ENCODE measurements at places on chromosomes 3 and 15.

- no peak for DNase-seq
Measured at GRCh38 chr3:129087138-129087702, 26.6 kb downstream of the GP9 start.

- no peak for DNase-seq
Measured at GRCh38 chr15:63797901-63798300, 35.8 kb downstream of the HERC1 start.

GRCh38 chr3:122102191-122102935 is 47.2 kb downstream of the CD86 start:
- DNase-seq, result no peak

- no peak for DNase-seq
Measured at GRCh38 chr3:14988988-14989394, 41.6 kb downstream of the NR2C2 start.

DNA sequence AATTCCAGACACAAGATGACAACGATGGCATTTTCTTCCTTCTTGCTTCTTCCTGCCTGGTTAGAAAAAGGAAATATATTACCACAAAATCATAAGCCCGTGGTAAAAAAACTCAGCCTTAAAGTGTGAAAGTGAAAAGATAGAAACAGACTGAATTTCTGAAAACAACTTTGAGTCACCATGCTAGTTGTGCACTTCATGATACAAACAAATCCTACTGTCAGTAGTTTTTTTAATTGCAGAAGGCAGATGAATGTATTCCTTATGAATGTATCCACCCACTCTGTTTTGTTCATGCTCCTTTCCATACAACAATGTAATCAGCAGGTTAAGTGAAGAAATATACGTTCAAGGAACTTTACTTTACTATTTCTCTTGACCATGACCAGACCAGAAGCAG is 1144.7 kb downstream of the OTOL1 start:
- DNase-seq, result no peak

DNA sequence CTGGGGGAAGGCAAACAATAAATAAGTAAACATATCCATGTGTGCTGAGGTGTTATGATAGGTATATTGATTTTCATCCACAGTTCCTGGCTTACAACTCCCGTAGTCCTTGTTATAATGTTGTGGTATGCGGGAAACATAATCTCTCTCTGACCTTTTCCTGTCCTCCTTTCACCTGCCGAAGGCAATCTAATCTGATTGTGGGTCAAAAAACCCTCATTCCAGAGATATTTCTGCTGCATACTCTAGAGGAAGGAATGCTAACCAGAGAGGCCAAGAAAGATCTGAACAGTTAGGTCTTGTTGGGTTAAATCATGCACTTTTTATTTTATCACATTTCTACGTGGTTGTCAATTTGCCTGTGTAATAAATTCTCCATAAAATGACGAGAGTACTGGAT is 383.6 kb upstream of the SEMA6D start:
- DNase-seq, result no peak

- DNase-seq, result no peak
Measured at GRCh38 chr3:19898721-19899120, 35.3 kb downstream of the EFHB start.

DNA sequence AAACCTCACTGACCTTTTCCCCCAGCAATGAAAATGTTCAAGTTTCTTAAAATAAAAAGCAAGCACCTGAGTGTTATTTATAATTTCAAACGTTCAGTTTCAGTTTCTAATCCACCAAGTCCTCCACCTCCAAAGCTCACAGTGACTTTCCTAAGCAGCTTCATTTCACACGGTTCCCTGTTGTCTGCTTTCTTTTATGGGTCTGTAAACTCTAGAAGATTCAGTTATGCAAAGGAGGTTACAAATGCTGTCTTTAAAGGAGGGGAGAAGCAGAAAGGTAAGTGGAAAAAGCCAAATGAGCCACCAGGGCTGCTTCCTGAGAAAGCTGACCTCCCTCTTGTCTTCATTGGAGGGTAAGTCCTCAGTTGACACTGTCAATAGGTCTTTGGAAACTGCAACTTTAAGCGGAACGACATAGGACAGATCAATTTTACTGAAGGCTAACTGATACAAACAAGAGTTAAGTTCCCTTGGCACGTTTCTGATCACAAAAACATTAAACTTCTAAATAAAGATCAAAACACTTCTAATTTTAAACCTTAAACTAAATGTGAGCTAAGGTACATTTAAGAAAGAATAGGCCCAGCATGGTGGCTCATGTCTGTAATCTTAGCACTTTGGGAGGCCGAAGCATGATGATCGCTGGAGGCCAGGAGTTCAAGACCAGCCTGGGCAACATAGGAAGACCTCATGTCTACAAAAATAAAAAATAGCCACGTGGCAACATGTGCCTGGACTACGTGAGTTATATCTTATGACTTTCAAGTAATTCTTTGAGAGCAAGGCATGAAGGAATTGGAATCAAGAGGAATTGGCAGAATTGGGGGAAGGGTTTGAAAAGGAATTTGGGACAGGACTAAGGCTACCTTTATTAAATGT is 151.9 kb upstream of the UBE2E1 start:
- no peak for DNase-seq

GRCh38 chr3:115186351-115187148 is 39.5 kb upstream of the ZBTB20 start:
- DNase-seq, result no peak

DNA sequence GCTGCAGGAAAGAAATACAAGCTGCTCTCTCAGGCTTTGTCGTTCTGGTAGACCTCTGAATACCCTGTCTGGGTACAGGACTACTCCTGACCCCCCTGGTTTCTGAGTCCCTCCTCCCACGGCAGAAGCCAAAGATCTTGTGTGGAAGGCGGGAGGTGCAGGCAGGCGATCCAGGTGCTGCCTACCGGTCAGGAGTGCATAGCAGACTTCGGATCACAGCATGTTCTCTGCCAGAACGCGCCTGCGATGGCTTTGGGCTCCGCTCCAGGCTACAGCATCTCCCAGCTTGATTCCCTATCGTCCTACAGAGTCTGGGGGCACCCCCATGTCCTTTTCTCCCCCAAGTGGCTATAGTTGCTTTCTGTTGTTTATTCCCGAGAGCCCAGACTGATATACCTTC is 2.5 kb upstream of the CFAP100 start:
- no peak for DNase-seq

- no peak for DNase-seq
Measured at GRCh38 chr15:54722342-54722986, 474.3 kb downstream of the RSL24D1 start.

DNA sequence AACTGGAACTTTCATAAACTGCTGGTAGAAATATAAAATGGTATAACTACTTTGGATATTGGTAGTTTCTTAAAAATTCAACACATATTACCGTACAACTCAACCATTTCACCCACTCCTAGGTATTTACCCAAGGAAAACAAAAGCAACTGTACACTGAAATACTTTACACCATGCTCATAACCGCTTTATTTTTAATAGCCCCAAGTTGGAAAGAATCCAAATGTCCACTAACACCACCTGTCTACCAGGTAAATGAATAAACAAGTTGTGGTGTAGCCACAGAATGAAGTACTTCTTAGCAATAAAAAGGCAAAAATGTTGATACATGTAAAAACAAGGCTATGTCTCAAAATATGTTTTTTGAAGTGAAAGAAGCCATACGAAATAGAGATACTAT is 215.9 kb upstream of the PEX5L start:
- no peak for DNase-seq

DNA sequence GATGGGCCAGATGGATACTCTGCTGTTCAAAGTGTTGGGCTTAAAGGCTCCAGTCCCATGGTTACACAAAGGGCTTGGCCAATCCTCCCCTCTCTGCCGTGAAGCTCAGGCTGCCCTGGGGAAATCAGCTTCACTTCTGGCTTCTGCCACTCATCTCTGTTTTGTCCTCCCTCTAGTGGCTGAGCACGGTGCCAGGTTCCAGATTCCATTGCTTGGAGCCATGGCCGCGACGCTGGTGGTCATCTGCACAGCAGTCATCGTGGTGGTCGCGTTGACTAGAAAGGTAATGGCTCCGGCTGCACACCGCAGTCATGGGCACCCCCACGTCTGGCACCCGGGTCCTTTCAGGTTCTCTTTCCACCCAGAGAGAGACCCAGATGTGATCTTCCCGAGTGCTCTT is 5.6 kb downstream of the TIGIT start:
- no peak for DNase-seq

DNA sequence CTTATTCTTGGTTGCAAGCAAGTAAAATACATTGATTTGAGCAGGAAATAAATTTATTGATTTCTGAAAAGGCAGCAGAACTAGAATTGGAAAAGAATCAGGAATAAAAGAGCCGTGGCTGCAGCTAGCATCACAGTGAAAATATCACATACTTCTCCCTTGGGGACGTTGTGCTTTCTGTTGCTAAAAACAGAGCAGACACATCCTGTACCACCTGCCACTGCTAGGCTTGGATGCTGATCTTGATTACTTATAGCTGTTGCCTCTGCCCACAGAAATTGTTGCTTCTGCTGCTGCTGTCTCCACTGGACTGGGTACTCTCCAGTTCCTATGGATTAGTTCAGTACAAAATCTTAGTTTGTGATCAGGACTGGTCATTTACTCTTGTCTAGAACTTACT is 283.8 kb downstream of the C3orf38 start:
- no peak for DNase-seq

- DNase-seq, result no peak
Measured at GRCh38 chr3:143902210-143902609, 53.9 kb upstream of the SLC9A9 start.

GRCh38 chr3:100702082-100702979 is 7.0 kb upstream of the TFG start:
- DNase-seq, result no peak

- DNase-seq, result peak; percentile 34
Measured at GRCh38 chr3:149512073-149512782, 37.7 kb downstream of the TM4SF4 start.

- no peak for DNase-seq
Measured at GRCh38 chr3:70916375-70917055, 604.1 kb upstream of the MDFIC2 start.

- no peak for DNase-seq
Measured at GRCh38 chr3:179076243-179077027, 4.8 kb upstream of the ZMAT3 start.

DNA sequence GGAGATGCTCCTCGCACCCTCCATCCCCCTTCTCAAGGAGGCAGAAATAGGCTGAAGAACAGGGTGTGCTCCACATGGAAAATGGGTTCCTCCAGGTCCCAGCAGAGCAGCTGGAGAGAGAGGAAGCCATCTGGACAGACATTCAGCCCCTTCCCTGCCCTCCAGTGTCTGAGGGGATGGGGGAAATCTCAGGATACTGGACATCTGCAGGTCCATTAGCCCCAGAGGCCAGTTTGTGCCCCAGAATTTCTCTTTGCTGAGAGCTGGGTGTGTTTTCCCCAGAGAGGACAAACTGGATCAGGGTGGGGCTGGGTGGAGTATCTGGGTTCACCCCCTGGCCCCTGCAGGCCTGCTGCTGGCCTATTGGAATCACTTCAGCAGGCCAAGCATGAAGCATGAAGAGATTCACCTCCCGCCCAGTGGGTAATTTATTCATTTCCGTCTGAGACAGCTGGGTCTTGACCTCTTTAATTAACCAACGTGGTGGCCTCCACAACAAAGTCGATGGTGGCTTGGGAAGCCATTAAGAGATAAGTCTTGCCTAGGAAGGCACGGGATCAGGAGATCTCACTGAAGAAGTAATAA is 4.6 kb downstream of the FAM3D start:
- no peak for DNase-seq

- DNase-seq, result peak; percentile 93
Measured at GRCh38 chr3:128726023-128727016, at the start of gene RAB7A. TSS of gene RAB7A (plus strand) at chr3:128726183. CDS start at chr3:128795368, 69,185 bp downstream.

- no peak for DNase-seq
Measured at GRCh38 chr3:187447737-187448136, 79.6 kb downstream of the RTP4 start.

DNA sequence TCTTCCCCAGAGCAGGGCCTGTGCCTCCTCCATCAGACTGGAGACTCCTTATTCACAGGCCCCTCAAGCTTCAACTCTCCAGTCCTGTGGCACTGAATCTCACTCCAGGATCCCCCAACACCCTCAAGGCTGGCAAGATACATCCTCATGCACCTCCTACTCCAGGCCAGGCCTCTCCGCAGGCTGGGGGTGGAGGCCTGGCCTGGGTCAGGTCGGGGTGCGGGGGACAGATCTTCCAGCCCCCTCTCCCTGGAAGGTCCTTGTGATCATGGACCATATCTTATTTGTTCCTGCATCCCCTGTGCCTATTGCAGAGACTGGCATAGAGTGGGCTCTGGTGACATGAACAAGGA is 147.3 kb downstream of the SMAD6 start:
- no peak for DNase-seq

DNA sequence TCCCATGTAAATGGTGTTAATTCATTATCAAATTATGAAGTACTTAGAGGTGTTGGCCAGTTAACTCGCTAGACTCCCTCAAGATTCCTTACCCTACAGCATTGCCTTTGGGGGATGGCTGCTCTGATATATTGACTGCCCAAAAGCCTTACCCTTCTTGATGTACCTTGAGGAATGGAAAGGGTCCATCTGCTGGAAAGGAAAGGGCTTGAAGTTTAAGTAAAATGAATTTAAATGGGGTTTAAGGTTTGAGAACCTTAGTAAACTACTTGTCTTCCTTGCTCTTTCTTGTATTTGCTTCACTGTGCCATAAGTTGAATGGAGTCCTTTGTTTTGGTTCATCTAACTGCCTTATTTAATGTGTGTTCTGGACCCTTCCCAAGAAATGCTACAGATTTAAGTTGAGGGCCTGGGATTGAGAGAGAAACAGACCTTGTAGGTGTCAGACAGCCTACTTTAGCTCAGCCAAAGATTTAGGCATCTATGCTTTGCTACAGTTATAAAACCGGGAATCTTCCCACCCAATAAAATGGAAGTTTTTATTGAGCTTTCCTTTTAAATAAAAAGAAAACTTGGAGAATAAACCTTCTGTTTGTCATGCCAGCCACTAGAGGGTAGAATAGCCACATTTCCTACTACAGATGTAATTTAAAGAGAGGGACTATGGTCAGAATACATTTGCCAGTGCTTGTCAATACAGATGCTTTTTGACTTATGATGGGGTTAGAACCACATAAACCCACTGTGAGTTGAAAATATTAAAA is 25.3 kb downstream of the CMSS1 start:
- DNase-seq, result no peak

GRCh38 chr15:52751522-52751921 is 38.6 kb downstream of the ONECUT1 start:
- DNase-seq, result no peak

DNA sequence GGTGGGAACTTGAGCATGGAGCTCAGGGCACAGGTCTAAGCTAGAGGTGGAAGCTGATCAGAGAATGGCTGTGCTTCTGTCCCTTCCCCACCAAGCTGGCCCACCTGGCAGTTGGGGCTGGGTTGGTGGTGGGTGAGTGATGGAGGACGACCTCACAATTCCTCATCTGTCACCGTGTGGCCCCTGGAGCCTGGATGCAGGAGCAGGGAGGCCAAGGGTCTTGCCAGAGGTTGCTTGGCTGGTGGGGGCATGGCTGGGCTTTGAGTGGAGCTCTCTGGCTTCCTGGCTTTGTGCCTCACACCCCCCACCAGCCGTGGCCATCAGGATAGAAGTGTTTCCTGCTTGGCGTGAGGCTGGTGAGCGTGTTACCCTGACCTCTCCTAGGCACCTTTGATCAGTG is 36.0 kb downstream of the FBLN2 start:
- no peak for DNase-seq

Measured in T1000 (cell line).